Effector CD8-positive, alpha-beta T cell (primary cell): ENCODE measurements at places on chromosomes 3 and 15.

DNA sequence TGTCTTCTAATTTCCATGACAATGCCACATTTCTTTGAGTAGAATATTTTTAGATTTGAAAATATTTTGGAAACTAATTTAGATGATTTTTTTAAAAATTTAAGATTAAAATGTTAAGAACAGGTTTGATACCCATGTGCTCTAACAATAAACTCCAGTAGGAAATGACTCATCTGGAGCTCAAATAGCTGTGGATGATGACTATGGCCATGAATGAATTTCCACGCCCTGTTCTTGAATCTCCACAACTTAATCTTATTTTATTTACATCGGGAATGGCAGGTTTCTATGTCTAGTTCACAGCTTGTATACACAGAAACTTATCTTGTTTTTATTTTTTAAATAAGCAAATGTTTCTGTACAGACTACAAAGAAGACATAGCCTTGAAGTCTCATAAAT is 726.8 kb downstream of the NAALADL2 start:
- DNase-seq, result no peak

- DNase-seq, result no peak
Observed at GRCh38 chr15:98155356-98155755, 194.9 kb downstream of the ARRDC4 start.

GRCh38 chr3:188128905-188129304 is 25.1 kb upstream of the LPP start:
- DNase-seq, result no peak

DNA sequence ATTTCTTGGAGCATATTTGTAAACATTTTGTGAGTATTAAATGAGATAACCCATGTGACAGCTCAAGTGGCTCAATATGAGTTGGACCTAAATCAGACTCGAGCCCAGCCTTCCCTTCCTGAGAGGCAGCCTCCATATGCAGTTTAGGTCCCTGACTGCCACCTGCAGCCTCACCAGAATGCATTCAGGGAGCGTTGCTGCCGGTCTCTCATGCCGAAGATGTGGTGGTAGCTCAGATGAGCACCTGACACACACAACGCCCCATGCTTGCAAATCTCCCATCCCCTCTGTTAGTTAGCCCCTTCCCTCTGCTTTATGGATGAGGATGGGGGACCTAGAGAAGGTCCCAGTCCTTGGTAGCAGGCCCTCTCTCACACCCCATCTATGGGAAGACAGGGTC is 9.2 kb downstream of the ST6GAL1 start:
- no peak for DNase-seq

- DNase-seq, result no peak
Observed at GRCh38 chr3:139227165-139227564, 116.7 kb upstream of the MRPS22 start.
